ENCODE measurements at places on chromosomes 1 and 21.

GRCh38 chr1:227437495-227438008 is 119.3 kb upstream of the CDC42BPA start:
- no peaks in the 10 kb centered on the region for H3K4me1 ChIP-seq
- peaks cover 9% of the 10 kb centered on the region for H3K27me3 ChIP-seq

- peak overlapping the region; percentile 63 for H3K4me3 ChIP-seq
- H3K4me1 ChIP-seq: peaks cover 71% of the 10 kb centered on the region
- H3K36me3 ChIP-seq: no peaks in the 10 kb centered on the region
- H3K27ac ChIP-seq: peak overlapping the region; percentile 13
- H3K27me3 ChIP-seq: no peaks in the 10 kb centered on the region
- no peak for DNase-seq
Measured at GRCh38 chr1:156154317-156154749, 948 bp downstream of the SEMA4A start.

GRCh38 chr1:228542981-228543380 is 55.8 kb downstream of the RNF187 start:
- H3K36me3 ChIP-seq: no peaks in the 10 kb centered on the region
- DNase-seq: no peak
- no peaks in the 10 kb centered on the region for H3K27me3 ChIP-seq
- no peak overlapping the region for H3K27ac ChIP-seq

GRCh38 chr1:17427696-17428660 is 11.5 kb downstream of the RCC2 start:
- peaks cover 48% of the 10 kb centered on the region for H3K36me3 ChIP-seq
- DNase-seq: no peak
- no peaks in the 10 kb centered on the region for H3K27me3 ChIP-seq
- no peak overlapping the region for H3K4me3 ChIP-seq
- peaks cover 16% of the 10 kb centered on the region for H3K4me1 ChIP-seq

- no peaks in the 10 kb centered on the region for H3K27me3 ChIP-seq
- H3K27ac ChIP-seq: peak overlapping the region; percentile 54
- H3K4me3 ChIP-seq: no peak overlapping the region
- H3K36me3 ChIP-seq: peaks cover 78% of the 10 kb centered on the region
Measured at GRCh38 chr1:8862528-8862927, 16.0 kb downstream of the ENO1 start.

- no peak overlapping the region for H3K27ac ChIP-seq
- no peaks in the 10 kb centered on the region for H3K27me3 ChIP-seq
- no peak overlapping the region for H3K4me3 ChIP-seq
- no peak for DNase-seq
- H3K36me3 ChIP-seq: peaks cover 15% of the 10 kb centered on the region
Measured at GRCh38 chr1:44281962-44282703, 68.9 kb downstream of the DMAP1 start.

- H3K36me3 ChIP-seq: no peaks in the 10 kb centered on the region
- no peaks in the 10 kb centered on the region for H3K4me1 ChIP-seq
- H3K27me3 ChIP-seq: peaks cover 4% of the 10 kb centered on the region
- DNase-seq: no peak
- no peak overlapping the region for H3K27ac ChIP-seq
Measured at GRCh38 chr1:43304314-43304681, 3.5 kb downstream of the TIE1 start.

DNA sequence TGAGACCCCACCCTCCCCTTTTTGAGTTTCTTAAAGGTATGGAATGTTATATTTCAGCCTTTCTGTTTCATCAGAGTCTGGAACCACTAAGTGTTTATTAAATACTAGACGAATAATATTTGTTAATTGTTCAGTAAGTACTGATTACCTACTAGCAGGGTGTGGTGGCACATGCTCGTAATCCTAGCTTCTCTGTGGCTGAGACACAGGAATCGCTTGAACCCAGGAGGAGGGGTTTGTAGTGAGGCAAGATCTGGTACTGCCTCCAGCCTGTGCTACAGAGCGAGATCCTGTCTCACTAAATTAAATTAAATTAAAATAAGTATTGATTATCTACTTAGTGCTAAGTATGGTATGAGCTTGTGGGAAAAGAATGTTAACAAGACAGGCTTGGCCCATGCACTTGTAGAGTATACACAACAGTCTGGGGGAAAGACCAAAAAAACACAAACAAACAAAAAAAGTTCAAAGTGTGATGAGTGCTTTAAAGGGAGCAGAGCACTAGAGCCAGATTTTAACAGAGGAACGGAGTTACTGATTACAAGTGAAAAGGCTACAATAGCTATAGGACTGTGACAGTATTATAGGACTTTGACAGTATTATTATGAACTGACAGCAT is 2.4 kb downstream of the CEPT1 start:
- H3K27ac ChIP-seq: no peak overlapping the region
- H3K27me3 ChIP-seq: no peaks in the 10 kb centered on the region
- peaks cover 21% of the 10 kb centered on the region for H3K36me3 ChIP-seq
- no peak for DNase-seq

DNA sequence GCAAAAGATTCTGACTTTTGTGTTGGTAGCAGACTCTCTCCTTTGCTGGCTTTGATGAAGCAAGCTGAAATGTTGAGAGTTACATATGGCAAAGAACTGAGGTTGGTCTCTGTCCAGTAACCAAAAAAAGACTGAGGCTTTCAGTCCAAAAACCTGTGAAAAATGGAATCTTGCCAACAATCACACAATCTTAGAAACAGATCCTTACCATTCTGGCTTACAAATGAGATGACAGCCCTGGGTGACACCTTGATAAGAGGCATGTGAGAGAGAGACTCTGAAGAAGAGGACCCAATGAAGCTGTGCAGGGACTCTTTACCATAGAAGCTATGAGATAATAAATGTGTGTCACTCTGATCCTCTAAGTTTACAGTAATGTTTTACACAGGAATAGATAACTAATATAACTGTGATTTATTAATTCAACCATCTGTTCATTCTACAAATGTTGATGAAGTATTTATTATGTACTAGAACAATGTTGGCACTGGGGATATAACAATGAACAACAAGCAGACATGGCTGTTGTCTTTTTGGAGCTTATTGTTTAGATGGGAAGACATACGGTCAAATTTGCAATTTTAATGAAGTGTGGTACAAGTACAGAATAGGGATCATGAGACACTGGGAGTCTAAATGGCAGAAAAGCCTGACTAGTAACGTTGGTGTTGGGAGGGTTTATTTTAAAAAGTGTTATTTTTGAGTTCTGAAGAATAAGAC is 251.0 kb downstream of the OLFM3 start:
- no peaks in the 10 kb centered on the region for H3K27me3 ChIP-seq
- H3K27ac ChIP-seq: no peak overlapping the region
- no peak for DNase-seq
- H3K4me3 ChIP-seq: no peak overlapping the region
- H3K4me1 ChIP-seq: no peaks in the 10 kb centered on the region

- no peak for DNase-seq
- no peaks in the 10 kb centered on the region for H3K36me3 ChIP-seq
- H3K4me3 ChIP-seq: no peak overlapping the region
- H3K4me1 ChIP-seq: no peaks in the 10 kb centered on the region
- no peak overlapping the region for H3K27ac ChIP-seq
Measured at GRCh38 chr1:197027359-197027758, 39.7 kb downstream of the F13B start.

GRCh38 chr1:226903819-226904716 is 33.7 kb downstream of the PSEN2 start:
- H3K4me3 ChIP-seq: no peak overlapping the region
- H3K4me1 ChIP-seq: no peaks in the 10 kb centered on the region
- H3K27me3 ChIP-seq: no peaks in the 10 kb centered on the region

GRCh38 chr1:167645140-167645541 is 15.1 kb downstream of the RCSD1 start:
- H3K4me3 ChIP-seq: no peak overlapping the region
- no peak for DNase-seq
- H3K27ac ChIP-seq: peak overlapping the region; percentile 20
- peaks cover 40% of the 10 kb centered on the region for H3K36me3 ChIP-seq

DNA sequence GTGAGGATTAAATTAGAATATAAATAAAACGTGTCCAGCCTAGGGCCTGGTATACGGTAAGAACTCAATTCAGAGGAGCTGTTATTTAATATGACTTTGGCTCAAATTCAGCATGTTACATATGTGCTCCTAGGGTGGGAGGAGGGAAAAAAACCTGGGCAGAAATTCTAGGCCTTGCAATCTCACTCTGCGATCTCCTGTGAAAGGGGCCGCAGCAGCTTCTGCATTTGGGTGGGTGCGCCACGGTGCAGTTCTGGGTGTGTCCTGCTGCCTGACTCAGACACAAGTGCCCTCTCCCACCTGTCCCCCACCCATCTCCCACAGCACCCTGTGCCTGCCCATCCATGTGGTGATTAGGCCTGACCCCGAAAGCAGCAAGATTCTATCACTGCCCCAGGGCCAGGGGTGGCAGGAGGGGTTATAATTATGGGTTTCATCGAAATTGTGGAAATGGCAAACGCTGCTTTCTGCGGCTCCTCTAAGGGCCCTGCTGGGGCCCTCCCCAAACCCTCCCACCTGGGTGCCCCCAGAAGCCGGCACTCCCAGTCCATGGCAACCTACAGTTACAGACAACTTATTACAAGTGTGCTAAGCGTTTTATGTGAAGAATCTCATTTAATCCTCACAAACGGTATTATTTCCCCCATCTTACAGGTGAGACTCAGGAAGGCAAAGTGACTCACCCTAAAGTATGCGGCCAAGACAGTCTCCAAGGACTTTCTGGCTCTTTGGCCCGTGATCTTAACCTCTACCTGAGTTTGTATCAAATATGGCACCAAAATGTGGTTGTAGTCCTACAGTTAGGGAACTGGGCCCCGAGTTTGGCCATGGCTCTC is 25.5 kb upstream of the GRHL3 start:
- H3K27me3 ChIP-seq: peaks cover 38% of the 10 kb centered on the region
- no peaks in the 10 kb centered on the region for H3K4me1 ChIP-seq
- H3K36me3 ChIP-seq: no peaks in the 10 kb centered on the region
- no peak for DNase-seq
- H3K4me3 ChIP-seq: no peak overlapping the region

DNA sequence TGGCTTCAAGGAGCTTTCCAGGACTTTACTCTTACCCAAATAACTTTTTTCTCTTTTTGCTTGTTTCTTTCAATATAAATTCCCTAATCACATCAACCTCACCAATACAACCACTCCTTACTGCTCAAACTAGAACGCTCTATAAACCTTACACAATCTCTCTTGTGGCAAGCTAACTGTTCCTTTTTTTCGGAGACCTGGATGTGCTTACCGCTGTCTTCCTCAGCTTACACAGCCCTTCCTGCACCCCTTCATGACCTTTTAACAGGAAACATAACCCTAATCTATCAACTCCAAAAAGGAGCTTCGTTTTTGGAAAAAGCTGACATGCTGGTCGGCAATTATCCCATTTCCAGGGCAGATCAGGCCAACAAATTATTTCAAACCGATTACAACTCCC is 24.1 kb upstream of the SLC2A5 start:
- no peak overlapping the region for H3K4me3 ChIP-seq
- peaks cover 6% of the 10 kb centered on the region for H3K27me3 ChIP-seq
- H3K27ac ChIP-seq: no peak overlapping the region
- no peaks in the 10 kb centered on the region for H3K4me1 ChIP-seq
- H3K36me3 ChIP-seq: no peaks in the 10 kb centered on the region

DNA sequence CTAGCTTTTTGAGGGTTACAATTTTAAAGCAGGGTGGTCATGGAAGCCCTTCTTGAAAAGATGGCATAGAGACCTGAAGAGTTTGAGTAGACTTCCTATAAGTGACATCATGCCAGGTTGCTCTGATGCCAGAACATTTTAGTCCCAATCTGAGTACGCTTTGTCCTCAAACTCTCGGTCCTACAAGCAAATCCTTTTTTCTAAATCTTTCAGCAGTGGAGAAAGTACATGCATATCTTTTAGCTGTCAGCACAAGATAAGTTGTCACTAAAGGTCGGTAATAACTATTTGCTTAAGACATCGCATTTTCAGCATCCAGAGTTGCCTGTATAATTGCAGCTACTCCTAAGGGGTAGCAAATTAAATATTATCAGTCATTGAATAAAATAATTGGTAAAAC is 140.4 kb downstream of the ATP6V1G3 start:
- DNase-seq: no peak
- H3K36me3 ChIP-seq: no peaks in the 10 kb centered on the region
- no peak overlapping the region for H3K4me3 ChIP-seq

GRCh38 chr1:215497528-215497927 is 69.6 kb upstream of the KCTD3 start:
- H3K4me3 ChIP-seq: no peak overlapping the region
- DNase-seq: no peak
- no peak overlapping the region for H3K27ac ChIP-seq
- H3K4me1 ChIP-seq: no peaks in the 10 kb centered on the region
- H3K36me3 ChIP-seq: no peaks in the 10 kb centered on the region

GRCh38 chr1:58883037-58883887 is 99.4 kb upstream of the JUN start:
- peaks cover 65% of the 10 kb centered on the region for H3K4me1 ChIP-seq
- H3K27ac ChIP-seq: peak overlapping the region; percentile 21
- H3K36me3 ChIP-seq: peaks cover 9% of the 10 kb centered on the region

DNA sequence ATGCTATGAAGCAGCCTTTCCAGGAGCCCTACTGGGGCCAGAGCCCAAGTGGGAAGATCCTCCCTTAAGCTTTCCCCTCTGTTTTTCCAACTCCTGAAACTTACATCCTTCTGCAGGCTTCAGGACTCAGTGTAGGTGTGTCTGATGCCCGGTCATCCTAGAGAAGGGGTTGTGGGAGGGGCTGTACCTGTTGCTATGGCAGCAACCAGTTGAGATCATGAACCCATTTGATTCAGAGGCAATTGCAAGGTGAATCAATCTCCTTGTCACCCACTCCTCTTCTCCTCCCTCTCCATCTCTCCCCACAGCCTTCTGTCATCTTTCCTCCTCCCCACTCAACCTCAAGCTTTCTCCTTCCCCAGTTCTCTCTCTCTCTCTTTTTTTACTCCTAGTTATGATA is 151.8 kb downstream of the CACNA1E start:
- no peak for DNase-seq
- no peak overlapping the region for H3K4me3 ChIP-seq
- no peaks in the 10 kb centered on the region for H3K27me3 ChIP-seq
- H3K36me3 ChIP-seq: no peaks in the 10 kb centered on the region
- no peak overlapping the region for H3K27ac ChIP-seq
- H3K4me1 ChIP-seq: no peaks in the 10 kb centered on the region

DNA sequence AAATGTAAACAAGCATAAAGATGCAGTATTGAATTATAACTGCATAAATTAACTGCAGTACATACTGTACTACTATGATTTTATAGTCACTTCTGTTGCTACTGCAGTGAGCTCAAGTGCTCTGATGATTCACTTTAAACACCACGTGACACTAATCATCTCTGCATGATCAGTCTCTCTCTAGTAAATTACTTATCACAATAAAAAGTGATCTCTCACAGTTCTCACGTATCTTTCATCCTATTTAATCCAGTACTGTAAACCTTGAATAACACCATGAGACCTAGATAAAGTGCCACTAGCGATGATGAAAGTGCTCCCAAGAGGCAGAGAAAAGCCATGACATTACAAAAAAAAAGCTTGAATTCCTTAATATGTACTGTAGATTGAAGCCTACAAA is 1242.0 kb downstream of the AMY1C start:
- H3K4me3 ChIP-seq: no peak overlapping the region
- H3K36me3 ChIP-seq: no peaks in the 10 kb centered on the region
- no peaks in the 10 kb centered on the region for H3K4me1 ChIP-seq
- DNase-seq: no peak
- no peaks in the 10 kb centered on the region for H3K27me3 ChIP-seq

All from activated T-helper 1 cell treated with anti-CD3 and anti-CD28 coated beads, Interleukin-12 subunit alpha, Interleukin-12 subunit beta, Interleukin-2, Interleukin-4 antibody, amounts not matched to agents 30 ng/mL and 10 ng/mL and 1 ng/mL, durations not matched to agents 14 hours and 24 hours and 36 hours (primary cell).